IPS DF 19.7 (cell line): ENCODE measurements at places on chromosomes 1 and 21.

DNA sequence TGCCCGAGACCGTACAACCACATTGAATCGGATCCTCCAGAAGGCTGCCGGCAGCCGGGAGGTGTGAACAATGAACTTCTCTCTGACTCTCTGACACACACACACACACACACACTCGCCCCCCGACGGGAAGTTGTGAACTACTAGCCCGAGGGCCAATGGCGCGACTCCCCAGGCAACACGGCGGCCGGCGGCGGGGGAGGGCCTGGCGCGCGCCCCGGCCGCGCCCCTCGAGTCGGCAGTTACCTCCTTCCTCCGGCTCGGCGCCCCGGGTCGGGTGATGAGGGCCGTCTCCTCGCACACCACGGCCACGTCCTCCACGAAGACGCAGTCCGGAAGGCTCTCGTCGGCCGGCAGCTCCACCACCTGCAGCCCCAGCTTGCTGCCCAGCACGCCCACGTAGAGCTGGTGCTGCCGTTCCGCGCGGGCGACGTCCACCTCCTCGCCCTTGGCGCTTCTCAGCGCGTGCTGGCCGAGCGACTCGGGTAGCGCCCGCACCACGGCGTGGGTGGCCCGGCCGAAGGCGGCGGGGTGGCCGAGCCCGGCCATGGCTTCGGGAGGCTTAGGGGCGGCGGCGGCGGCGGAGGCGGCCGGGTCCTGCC is 361 bp downstream of the DDAH1 start:
- no peak for DNase-seq

GRCh38 chr21:45056296-45056904 is 18.0 kb upstream of the ADARB1 start:
- no peak for DNase-seq

DNA sequence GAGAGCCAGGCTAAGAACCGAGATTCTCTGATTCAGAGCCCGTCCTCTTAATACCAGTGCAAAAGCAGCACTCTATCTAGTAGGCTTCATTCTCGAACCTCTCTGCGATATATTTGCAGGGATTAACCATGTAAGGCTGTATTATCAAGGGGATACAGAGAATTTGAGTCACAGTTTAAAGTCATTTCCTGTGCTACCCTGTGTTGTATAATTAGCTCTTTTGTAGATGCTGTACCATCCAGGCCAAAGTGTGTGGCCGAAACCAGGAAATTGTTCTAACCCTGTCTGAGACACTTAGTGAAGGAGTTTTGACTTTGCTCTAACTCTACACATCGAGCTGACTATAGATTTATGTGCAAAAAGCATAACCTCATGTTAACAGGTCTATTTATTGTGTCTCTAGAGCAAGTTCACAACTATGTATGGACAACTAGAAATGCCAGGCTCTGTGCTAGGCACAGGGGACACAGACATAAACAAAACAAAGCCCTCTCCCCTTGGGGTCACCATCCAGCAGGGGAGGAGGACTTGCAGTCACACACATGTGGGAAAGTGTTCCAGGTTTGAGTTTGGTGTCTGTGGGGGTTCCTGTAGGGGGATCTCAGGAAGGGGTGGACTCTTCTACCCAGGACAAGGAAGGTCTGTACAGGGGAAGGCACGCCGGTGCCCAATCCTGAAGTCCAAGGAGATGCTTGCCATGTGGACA is 182.2 kb downstream of the DHRS3 start:
- DNase-seq = no peak

GRCh38 chr1:181849071-181849470 is 212.4 kb downstream of the ZNF648 start:
- DNase-seq = no peak

DNA sequence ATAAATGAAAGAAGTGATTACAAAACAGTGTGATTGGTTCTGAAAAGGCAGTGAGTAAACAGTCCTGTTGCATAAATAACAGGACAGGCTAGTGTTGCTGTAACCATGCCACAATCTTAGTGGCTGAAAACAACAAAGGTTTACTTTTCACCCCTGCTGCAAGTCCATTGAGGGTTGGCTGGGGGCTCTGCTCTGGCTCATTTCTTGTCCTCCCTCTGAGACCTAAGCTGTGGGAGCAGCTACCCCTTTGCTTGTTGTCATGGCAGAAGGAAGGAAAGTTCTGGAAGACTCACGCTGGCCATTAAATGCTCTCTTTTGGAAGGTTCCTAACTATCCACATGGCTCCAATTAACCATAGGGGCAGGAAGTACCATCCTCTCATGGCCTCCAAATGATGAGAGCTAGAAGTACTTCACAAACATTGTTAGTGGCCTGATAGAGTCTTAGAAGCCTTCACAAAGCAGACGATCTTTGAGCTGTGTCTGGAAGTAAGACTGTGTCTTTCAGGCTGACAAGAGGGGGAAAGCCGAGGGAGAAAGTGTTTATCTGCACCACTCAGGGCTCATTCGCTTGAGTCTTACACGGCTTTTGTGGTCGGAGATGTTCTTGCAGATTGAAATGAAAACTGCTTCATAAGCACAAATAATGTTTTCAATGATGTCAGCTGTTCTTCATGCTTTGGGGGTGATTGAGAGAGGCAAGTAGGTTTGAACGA is 11.9 kb downstream of the RCSD1 start:
- no peak for DNase-seq

DNA sequence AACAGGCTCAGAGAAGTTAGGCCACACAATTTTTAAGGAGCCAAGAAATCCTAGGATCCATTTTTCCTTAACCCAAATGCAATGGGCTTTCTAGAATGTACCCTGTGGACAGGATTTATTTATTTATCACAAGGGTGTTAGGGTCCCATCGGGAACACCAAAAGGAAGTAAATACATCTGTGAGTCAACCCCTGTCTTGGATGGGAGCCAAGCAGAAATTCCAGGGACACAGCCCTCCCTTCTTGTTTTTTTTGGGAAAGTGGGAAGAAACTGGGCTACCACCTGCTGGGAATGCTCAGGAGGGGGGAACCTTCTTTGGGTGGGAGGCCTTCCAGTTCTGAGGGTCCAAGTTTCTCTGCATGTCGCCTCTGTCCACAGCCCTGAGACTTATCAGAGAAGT is 1.3 kb downstream of the CRNN start:
- DNase-seq = no peak

- no peak for DNase-seq
Observed at GRCh38 chr1:58722414-58722813, 22.6 kb upstream of the MYSM1 start.

DNA sequence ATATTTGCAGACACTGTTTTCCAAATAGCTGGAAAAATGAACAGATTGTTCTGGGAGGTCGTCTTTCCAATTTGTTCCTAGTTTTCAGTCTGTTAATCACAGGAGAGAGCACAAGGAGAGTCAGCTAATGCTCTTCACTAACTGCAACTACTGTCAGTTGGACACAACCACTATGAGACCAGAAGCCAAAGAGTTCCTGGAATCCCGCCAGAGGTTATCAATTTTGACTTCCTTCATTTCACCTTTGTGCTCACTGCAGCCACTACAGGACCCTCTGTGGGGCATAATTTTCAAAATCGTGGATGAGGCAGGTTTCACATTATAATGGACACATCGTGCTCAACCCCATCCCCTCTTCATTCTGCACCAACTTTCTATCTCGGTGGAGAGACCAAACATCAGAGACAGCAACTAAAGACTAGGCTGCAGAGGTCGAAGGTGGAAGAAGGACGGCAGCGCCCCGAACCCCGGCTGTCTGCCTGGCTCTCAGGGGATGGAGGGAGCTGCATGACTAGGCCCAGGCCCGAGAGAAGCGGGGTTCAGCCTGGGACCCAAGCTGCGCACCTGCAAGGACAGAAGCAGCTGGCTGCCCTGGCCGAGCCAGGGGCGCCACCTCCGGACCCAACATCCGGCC is 602 bp downstream of the KIAA0319L start:
- DNase-seq = no peak

DNA sequence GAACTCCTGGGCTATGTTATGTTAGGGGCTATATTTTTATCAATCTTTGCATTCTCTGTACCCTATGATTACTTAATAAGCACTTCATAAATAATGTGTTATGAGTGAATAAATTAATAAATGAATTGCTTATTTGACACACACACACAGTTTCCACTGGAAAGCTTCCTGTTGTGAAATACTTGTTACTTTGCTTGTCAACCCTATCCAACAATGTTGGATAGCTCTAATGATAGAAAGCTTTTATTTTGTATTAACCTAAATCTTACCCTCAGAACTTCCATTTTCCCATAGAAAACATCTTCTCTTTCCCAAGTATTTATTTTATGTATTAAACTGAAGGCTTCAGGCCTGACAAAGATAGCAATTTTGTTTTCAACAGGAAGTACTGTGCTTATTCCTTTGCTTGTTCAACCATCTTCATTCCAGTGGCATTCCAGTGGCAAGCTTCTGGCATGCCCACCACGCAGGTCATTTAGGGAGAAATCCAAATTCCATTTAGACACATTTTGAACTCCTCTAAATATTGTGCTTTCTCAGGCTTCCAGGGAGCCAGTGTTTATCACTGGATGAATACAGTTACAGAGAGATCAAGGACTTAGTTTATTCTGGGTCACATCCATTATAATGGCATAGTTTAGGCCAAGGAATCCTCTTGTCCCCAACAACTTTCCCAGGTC is 134.4 kb downstream of the TGFB2 start:
- DNase-seq = no peak

- no peak for DNase-seq
Observed at GRCh38 chr1:42788021-42788420, 3.2 kb downstream of the TMEM269 start.

- DNase-seq = no peak
Observed at GRCh38 chr1:223835754-223836153, 10.0 kb downstream of the TP53BP2 start.

GRCh38 chr1:115507901-115508300 is 133.9 kb upstream of the VANGL1 start:
- DNase-seq = no peak
